NCI-H446 (cell line): ENCODE measurements at places on chromosomes 16 and 17.

- DNase-seq, result no peak
Measured at GRCh38 chr16:19929062-19929511, 44.4 kb upstream of the GPRC5B start.

- DNase-seq, result no peak
Measured at GRCh38 chr17:42780851-42781638, 635 bp downstream of the WNK4 start.

- DNase-seq, result no peak
Measured at GRCh38 chr17:65618516-65618915, 57.1 kb upstream of the AXIN2 start.

- no peak for DNase-seq
Measured at GRCh38 chr17:64369007-64369893, 21.4 kb downstream of the PECAM1 start.

DNA sequence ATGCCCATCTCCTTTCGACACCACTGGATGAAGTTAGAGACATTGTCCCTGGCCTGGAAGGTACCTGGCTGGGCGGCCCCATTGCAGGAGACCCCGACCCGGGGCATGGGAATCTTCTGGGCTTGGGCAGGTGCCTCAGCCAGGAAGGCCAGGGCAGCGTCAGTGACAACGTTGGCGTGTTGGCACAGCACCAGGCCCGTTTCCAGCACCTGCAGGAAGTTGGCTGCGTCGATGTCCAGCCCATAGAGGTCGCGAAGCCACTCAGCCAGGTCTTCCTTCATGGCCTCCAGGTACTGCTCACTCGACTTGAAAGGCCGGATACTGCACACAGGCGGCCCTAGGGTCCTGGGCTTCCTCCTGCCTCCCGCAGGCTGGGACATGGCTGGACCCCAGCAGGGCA is 568 bp downstream of the GAS2L2 start:
- no peak for DNase-seq

GRCh38 chr16:85123891-85124635 is 11.8 kb upstream of the CIBAR2 start:
- DNase-seq, result no peak

GRCh38 chr16:2846511-2847310 is 11.3 kb downstream of the PRSS22 start:
- DNase-seq, result no peak
